ENCODE measurements at places on chromosomes 4 and X.

GRCh38 chr4:64001229-64001898 lies 407.9 kb downstream of the TECRL start:
- DNase-seq, result no peak

DNA sequence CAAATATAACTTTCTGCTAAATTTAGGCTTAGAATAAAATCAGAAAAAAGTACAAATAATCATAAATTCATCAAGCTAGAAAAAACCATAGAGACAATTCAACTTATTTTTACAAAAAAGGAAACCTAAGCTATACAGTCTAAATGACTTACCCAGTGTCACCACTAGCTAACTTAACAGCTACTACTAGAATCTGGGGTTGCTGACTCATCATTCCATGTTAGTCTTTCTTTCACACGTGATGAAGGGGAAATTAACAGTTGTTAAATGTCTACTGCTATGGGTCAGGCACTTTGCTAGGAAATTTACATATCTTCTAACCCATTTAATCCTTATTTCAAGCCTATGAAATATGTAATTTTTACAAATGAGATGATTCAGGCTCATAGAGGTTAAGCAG lies 349.3 kb upstream of the GALNT7 start:
- DNase-seq, result no peak

DNA sequence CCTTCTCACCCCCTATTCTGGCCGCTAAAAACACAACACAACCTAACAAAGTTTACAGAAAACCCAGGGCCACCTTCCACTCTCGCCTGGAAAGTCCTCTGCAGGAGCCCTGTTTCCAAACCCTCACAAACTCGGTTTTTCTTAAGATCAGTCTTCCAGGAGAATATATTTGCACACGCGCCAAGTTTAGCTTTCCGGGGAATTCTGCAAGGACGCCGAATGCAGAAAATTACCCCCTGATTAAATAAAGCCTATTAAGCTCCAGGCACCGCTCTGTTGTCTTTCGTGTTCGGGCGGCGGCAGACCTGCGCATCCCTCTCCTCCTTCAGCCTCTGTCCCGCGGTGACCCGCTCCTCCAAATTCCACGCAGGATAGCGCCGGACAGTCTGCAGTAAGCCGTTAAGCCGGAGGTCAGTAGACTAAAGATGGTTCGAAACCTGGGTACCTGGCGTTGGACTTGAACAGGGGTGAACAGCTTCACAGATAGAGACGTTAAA lies 5.0 kb downstream of the MSX1 start:
- no peak for DNase-seq

DNA sequence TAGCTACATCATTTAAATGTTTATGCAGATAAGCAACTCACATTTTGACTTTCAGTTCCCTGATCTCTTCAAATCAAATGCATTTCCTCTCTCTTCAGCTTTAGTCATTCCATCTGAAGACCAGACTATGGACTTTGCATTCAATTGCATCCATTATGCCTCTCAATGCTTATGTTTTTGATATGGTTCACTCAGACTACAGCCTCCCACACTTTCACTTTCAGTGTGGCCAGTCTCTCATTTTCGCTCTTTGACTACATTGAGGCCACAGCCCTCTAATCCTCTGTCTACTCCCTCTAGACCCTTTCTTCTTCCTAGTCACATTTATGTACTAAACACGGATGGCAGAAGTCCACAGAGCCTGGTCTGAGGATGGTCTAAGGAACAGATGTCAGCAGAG lies 24.5 kb upstream of the VEGFC start:
- no peak for DNase-seq

DNA sequence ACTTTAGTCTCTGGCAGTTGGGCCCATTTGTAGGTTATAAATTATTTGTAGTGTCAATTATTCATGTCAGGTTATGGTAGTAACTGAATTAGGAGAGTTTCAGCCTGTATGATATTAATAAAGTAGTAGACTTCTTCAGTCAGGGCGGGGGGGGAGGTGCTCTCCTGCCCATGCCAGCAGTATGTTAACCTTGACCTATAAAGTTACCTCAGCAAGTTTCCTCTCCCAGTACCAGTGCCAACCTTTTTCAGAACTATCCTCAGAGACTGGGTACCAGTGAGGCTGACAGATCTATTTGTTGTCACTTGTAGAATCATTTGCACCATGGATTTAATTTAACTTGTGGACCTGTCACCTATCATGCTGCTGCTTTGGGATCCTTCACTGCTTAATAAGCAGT lies 88.0 kb downstream of the PRRG1 start:
- no peak for DNase-seq

- no peak for DNase-seq
These were observed 5.7 kb downstream of the CDKN2AIP start for GRCh38 chr4:183450108-183450507.

- no peak for DNase-seq
These were observed 42.6 kb downstream of the GABRG1 start for GRCh38 chr4:46081248-46081647.

DNA sequence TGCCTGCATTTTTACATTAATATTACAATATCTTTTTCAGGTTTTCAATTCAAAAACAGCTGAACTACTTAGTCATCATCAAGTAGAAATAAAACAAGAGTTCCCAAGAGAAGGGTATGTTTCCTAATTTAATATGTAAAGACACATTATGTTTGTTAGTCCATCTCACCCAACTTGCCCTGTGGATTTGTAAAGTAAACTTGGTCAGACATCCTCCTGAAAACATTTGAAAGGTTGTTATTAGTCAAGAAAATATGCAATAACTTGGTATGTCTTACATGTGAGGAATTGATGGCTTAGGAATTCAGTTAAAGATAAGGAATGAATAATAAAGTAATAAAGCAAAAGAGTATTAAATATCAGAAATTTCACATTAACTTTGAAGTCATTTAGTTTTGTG lies 12.2 kb downstream of the GK start:
- DNase-seq, result no peak

- no peak for DNase-seq
These were observed 24.3 kb upstream of the FAM47C start for GRCh38 chrX:36983831-36984230.

DNA sequence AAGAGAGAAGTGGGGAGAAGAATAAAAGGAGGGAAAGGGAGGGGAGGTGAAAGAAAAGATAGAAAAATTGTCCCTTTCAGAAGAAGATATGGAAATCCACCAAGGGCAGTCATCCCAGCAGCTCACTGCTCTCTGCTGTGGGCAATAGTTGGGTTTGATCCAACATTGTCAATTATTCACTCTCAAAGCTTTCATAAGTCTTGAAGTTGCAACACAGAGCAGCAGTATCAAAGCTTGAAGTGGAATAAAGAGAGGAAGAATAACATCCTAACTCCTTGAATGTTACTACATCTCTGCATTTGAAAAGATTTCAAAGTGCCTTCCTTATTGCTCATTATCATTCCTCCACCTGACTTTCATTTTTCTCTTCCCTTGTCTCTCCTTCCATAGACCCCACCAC lies 62.3 kb upstream of the HHIP start:
- no peak for DNase-seq
